Left lung (tissue), 14 donors: ENCODE measurements at places on chromosomes 6 and 20. TPM values are rescaled to one million over a fixed set of nuclear protein-coding genes. Genes with fewer than 3 reads are reported as not detected.

Gene PDSS2
- 20.6 TPM for total RNA-seq

Gene MEP1A
- total RNA-seq = not detected

Gene PRR18
- 0.94 TPM for total RNA-seq

Gene CYP21A2
- total RNA-seq = 0.47 TPM

Gene SRSF12
- 0.76 TPM for total RNA-seq

Gene PABPC1L
- total RNA-seq = 41.2 TPM

Gene STX16
- 58.0 TPM for total RNA-seq

Gene PNPLA1
- total RNA-seq = 2.0 TPM

- DNase-seq = no peak
These were observed 7.7 kb upstream of the CLIC5 start for GRCh38 chr6:46023216-46023915.

- DNase-seq = no peak
These were observed 78.5 kb downstream of the TRMT11 start for GRCh38 chr6:126064748-126065401.

- DNase-seq = no peak
These were observed 67.3 kb downstream of the ADTRP start for GRCh38 chr6:11711003-11711983.

GRCh38 chr6:152127432-152128165 is 320.1 kb downstream of the ESR1 start:
- DNase-seq = no peak

- no peak for DNase-seq
These were observed 10.4 kb downstream of the TMEM14C start for GRCh38 chr6:10733151-10733715.

- DNase-seq = no peak
These were observed 62.1 kb downstream of the NOL4L start for GRCh38 chr20:32522776-32523612.

- DNase-seq = no peak
These were observed 102.0 kb downstream of the HS3ST5 start for GRCh38 chr6:114240796-114241195.

DNA sequence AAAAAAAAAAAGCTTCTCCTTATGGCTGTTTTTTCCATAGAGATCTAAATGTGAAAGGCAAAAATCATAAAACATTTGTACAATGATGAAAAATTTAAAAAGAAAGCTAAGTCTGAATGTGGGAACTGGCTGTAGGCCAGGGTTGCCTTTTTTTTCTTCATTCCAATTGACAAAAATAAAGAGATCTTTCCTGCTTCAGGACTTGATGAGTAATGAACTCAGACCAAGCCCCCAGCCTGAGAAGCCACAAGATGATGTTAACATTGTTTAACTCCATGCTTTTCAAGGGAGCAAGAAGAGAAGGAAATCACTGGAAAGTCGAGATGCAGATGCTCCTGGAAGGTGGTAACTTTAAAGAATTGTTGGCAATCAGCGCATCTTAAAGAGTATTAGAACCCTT is 41.4 kb downstream of the TRMT6 start:
- DNase-seq = no peak

- no peak for DNase-seq
These were observed 106.6 kb downstream of the ATXN1 start for GRCh38 chr6:16654701-16655100.

DNA sequence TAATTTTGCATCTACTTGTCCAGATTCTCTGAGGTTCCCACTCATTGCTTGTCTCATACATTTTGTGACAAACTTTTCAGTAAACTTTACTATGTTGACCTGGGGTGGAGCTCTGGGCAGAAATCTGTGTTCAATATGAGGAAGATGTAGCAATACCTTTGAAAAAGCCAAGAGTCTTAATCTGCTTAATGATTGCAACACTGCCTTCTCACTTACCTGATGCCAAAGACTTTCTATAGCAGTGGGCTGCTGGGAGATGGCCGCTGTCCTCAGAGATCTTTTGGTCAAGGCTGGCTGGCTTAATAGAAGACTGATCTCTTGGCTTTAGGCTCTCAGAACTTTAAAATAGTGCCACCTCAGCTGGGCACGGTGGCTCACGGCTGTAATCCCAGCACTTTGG is 70.1 kb upstream of the RBM24 start:
- DNase-seq = no peak

- peak; percentile 81 for DNase-seq
These were observed 679 bp upstream of the PPDPF start for GRCh38 chr20:63519668-63520503.

- DNase-seq = peak; percentile 33
These were observed 844 bp downstream of the WFDC2 start for GRCh38 chr20:45470262-45470931.

DNA sequence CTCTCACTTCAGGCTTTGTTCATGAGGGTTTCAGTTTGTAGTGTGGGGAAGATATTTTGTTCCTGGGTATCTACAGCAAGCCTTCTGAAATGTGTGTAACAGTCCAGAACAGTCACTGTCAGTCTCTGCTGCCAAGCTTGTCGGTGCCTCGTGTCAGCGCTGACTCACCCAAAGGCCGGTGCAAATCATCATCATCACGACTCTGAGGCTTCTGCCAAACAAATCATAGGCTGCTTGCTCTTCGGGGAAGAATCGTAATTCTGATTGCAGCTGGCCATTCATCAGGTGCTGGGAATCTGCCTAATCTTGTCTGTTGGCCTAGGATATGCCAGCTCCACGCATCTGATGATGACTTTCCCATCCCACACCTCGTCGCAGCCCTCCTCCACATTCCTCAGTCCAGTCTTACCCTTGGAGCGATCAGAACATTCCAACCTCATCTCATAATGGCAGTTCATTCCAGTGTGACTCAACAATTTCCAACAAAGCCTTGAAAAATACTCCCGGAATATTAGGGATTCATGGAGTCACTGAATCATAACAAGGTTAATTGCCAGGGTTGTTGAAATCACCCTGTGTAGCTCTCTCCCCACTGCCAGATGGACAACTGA is 40.9 kb downstream of the ALDH8A1 start:
- peak; percentile 58 for DNase-seq

GRCh38 chr20:60680554-60680953 is 571.5 kb upstream of the CDH4 start:
- DNase-seq = no peak
